ENCODE measurements at places on chromosomes 7 and 10. TPM values are rescaled to one million over a fixed set of nuclear protein-coding genes. Genes with fewer than 3 reads are reported as not detected.

Gene MAD1L1
- 24.0 TPM for total RNA-seq

Gene VIM
- 1,796 TPM for total RNA-seq

Gene UTF1
- not detected for total RNA-seq

Gene SEPHS1
- total RNA-seq = 66.7 TPM

Gene SPDYE11
- total RNA-seq = not detected

Gene ACSM6
- total RNA-seq = not detected

Gene TMEM273
- total RNA-seq = not detected

Gene HIF1AN
- total RNA-seq = 18.3 TPM

Gene ZNF365
- 0.93 TPM for total RNA-seq

Gene TEX47
- total RNA-seq = not detected

Gene PPP1R9A
- total RNA-seq = 3.3 TPM

Gene PTPN20
- total RNA-seq = 4.5 TPM

Gene SPDYE2
- not detected for total RNA-seq

Gene PLPP4
- total RNA-seq = not detected

Gene LIMK1
- total RNA-seq = 34.0 TPM

Gene FAM237B
- total RNA-seq = not detected

Gene TUBAL3
- 0.33 TPM for total RNA-seq

Gene CFAP69
- 2.2 TPM for total RNA-seq

Gene EVX1
- 0.19 TPM for total RNA-seq

Gene ANXA7
- 107 TPM for total RNA-seq

Gene OR13A1
- total RNA-seq = not detected

Gene KLF14
- not detected for total RNA-seq

Gene CYP2E1
- total RNA-seq = 0.35 TPM

Gene NEUROG3
- total RNA-seq = not detected

Gene PRKG1
- not detected for total RNA-seq

Gene AGBL3
- total RNA-seq = 1.2 TPM

Gene SLC26A3
- not detected for total RNA-seq

Gene HOXA2
- total RNA-seq = 1.1 TPM

Gene MRPS24
- 205 TPM for total RNA-seq

Gene NKX6-2
- 0.32 TPM for total RNA-seq

Gene EMX2
- not detected for total RNA-seq

Gene ZNF212
- 11.7 TPM for total RNA-seq

Gene CADPS2
- not detected for total RNA-seq

Gene PNLIPRP1
- total RNA-seq = not detected

Gene SLC16A12
- total RNA-seq = 0.19 TPM

Gene PRSS2
- not detected for total RNA-seq

Gene SH2B2
- total RNA-seq = 4.6 TPM

Gene CEP55
- 104 TPM for total RNA-seq

All from A549 treated with ZK216348 at 1 μM for 4 hours (cell line).